ENCODE measurements at places on chromosomes 13 and 19.

- DNase-seq: no peak
These were observed 29.2 kb upstream of the PEPD start for GRCh38 chr19:33550768-33551167.

DNA sequence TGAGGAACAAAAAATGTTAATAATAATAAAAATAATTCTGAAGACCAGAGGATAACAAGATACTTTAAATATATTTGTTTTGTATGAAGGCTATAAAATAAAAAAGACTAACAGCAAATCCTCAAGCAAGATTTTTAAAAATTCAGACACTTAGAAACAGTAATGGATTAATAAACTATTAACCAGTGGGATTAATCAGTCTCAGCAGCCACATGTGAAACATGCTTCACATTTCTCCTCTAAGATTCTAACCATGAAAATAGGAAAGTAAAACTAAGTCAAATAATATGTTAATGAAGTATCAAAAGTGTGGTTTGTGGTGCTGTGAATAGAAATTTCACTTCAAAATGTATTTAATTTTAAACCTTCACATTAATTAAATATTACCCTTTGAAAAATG lies 57.4 kb downstream of the KCNRG start:
- DNase-seq: no peak

DNA sequence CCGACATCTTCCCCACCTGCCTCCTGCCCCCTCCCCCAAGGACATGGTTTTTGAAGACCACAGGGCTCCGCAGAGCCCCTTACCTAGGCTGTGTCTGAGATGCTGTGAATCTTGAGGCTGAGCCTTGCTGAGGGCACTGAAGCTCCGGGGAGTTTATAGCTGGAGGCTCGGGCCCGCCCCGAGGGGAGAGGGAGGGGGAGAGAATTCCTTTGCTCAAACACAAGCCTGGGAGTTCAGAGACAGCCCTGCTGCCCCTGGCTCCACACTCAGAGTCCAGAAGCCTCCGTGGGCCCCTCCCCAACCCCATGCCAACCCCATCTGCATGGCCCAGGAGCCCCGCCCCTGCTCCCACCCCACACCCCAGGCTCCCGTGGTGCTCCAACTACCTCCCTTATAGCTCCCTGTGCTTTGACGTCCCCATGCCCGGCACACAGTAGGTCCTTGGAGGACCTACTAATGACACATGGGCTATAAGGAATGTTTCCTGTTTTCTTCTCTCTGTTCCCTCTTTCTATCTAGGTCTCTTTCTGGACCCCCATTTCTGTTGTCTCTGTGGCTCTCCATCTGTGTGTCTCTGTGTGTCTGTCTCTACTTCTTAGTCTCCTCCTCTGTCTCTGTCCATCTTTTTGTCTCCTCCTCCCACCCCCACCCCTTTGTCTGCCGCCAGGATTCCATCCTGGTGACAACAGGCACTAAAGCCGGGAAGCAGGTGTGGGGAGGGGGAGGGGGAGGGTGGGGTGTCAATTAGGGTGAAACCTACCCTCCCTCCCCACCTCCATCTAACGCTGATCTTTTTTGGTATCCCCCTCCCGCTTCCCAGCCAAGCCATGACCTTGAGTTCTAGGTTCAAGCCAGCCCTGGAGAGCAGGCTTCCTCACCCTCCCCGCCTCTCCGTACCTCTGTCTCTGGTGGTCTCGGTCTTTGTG lies at the start of gene TNNT1:
TNNT1 (minus strand) TSS at position 129 of the 926 bp plus-strand sequence. CDS start 2,049 bp downstream, outside the sequence.
- no peak for DNase-seq

DNA sequence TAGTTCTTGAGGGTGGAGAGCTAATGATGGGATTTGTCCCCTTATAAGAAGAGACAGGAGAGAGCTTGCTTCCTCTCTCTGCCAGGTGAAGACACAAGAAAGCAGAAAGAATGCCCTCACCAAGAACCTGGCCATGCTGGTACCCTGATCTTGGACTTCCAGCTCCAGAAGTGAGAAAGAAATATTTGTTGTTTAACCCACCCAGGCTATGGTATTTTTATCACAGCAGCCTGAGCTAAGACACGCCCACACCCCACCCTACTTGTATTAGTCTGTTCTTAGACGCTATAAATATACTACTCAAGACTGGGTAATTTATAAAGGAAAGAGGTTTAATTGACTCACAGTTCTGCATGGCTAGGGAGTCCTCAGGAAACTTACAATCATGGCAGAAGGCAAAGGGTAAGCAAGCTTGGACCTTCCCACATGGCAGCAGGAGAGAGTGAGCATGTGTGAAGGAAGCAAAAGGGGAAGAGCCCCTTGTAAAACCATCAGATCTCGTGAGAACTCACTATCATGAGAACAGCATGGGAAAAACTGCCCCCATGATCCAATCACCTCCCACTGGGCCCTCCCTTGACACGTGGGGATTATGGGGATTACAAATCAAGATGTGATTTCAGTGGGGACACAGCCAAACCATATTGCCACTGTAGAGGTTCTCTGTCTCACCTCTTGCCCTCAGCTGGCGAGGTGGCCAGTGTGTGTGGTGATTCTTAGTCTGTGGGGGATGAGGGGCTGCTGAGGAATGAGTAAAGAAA lies 57.4 kb upstream of the RCBTB2 start:
- DNase-seq: no peak

DNA sequence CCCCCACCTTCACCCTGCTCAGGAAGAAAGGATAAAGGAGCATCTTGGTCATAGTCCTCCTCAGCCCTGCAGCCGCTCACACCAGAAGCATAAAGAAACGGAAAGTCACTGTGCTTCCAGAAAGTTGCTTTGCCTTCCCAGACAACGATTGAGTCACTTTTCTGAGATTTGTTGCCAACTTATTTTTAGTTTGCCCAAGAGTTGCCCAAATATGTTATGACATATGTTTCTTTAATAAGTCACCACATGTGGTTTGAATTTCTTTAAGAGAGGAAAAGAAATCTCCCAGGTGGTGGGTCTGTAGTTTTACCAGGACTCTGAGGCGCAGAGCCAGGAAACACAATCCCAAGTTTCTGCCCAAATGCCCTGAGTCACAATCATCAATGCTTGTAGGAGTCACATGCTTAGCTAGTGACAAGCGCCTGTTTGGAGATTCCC lies 63.4 kb upstream of the LRCH1 start:
- peak; percentile 38 for DNase-seq

GRCh38 chr19:6856749-6857372 lies 30.5 kb upstream of the ADGRE1 start:
- DNase-seq: no peak

DNA sequence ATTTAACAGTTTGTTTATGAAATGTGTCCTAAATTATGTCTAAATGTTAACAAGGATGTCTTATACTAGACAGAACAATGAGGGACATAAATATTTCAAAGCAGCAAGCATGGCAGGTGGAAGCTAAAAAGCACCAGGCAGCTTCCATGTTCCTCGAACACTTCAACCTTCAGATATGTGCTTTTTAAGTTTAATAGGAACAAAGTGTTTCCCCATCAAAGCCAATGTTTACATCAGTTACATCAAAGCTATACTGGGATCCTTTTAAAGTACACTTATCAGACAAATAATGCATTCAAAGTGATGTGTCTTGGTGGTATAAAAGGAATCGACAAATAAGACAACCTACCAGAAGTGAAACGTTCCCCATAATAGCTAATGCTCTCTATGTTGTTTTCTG lies 2841.1 kb upstream of the PCDH20 start:
- no peak for DNase-seq

DNA sequence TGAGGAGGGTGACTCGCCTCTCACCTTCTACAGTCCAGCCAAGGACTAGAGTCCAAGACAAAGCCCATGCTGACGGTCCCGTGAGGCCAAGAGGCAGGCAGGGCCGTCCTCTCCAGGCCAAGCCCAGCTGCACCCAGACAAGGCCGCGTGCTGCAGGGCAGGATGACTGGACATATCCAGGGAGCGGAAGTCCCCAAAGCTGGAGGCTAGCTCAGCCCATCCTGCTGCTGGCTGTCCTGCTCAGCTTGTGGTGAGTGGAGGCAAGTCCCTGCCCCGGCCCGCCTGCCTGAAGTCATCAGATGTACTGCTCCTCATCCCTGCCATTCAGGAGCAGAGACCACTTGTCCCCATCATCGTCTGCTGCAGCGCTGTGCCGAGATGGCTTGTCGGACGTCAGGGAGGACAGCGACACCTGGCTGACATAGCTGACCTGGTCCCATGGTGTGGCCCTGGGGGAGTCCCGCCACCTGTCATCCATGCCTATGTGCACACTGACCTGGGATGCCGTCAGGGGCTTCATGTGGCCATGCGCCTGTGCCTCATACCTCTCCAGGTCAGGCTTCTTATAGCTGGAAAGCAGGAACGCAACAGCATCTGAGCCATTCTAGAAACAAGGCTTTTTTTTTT lies 72.8 kb downstream of the CCDC70 start:
- no peak for DNase-seq

DNA sequence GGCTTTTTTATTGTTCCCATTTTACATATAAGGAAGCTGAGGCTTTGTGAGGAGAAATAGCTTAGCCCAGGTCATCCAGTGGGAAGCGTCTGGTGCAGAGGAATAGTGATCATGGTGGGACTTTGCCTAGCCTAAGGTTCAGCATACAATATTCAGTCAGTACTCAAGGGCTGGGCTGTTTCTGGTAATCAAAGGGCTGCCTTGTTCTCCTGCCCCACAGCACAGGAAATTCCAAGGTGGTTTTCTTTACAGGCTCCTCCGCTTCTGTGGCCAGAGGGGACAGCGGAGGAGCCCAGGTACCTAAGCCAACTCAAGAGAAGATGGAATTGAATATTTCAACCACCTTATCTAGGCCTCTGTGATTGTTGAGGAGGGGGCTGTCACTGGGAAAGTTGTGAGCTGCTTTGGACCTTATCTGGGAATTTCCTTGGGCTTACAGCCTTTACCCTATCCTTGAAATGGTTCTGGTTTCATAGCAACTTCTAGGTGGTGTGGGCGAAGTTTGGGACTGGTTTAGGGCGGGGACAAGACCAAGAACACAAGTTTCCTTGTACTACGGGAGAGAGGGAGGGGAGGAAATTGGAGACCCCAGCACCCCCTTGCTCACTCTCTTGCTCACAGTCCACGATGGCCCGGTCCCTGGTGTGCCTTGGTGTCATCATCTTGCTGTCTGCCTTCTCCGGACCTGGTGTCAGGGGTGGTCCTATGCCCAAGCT lies at the start of gene MIA:
MIA (plus strand) TSS at position 606 of the 716 bp plus-strand sequence; CDS start at position 628, 22 bp downstream.
- no peak for DNase-seq

- DNase-seq: no peak
These were observed 1.1 kb downstream of the GJA3 start for GRCh38 chr13:20159646-20160305.

DNA sequence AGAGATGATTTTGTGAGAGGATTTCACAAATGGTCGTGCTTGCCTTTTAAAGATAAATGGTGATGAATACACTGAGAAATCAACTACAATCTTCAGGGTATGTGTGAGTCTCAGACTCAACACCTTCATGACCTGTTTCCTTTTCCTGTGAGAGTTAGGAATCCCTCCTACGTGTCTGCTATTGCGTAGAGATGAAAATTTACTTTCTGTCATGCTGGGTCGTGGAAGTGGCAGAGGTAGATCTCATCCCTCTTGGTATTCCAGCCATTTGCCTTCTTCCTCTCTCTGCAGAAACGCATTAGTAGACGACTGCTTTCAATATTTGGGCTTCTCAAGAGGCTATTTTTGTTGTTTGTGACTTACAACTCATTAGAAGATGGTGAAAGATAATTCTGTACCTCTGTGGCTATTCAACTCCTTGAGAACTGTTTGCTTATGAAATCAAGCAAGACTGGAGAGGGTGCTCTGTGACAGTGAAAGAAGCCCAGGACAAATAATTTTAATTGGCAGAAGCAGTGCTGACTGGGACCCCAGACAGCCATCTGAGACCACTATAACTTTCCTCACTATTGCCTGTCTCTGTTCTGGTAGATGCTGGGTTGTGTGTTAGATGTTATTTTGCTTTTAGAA lies 233.1 kb downstream of the LACC1 start:
- DNase-seq: no peak

DNA sequence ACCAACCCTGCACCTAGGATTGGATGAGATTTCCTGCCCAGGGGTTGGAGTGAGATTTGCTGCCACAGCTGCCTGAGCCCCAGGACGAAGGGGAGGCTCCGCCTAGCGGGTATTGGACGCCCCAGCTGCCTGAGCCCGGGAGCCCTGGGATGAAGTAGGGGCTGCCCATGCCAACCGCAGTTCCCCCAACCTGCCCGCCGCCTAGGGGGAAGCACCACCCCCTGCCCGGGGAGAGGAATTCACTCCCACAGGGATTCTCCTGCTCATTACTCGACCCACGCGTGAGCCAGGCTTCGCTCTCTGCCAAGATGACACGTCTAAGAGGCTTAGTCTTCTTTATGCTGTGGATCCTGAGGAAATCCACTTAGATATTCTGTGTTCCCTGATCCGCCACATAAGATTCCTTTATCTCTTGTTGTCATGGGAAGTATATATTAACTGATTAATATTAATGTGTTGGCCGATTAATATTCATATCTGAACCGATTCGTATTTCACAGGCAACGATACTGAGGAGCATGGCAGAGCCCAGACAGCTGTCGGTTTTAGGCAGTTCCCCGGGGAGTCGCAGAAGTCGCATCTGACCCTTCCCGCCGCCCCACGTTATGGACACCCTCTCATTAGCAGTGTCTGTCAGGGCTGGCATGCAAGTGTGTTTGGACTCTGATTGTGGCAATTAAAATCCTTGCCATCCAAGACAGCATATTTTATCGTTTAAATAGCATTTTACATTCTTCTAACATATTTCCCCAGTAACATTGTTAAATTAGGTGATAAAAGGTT lies 44.5 kb upstream of the KCTD15 start:
- DNase-seq: no peak
